Activated CD4-positive, CD25-positive, alpha-beta regulatory T cell treated with anti-CD3 and anti-CD28 coated beads, Interleukin-2, amount 50 U/mL, for 72 hours (primary cell): ENCODE measurements at places on chromosomes 13 and 19.

- DNase-seq, result no peak
Measured at GRCh38 chr13:53100394-53101063, 71.9 kb downstream of the OLFM4 start.

DNA sequence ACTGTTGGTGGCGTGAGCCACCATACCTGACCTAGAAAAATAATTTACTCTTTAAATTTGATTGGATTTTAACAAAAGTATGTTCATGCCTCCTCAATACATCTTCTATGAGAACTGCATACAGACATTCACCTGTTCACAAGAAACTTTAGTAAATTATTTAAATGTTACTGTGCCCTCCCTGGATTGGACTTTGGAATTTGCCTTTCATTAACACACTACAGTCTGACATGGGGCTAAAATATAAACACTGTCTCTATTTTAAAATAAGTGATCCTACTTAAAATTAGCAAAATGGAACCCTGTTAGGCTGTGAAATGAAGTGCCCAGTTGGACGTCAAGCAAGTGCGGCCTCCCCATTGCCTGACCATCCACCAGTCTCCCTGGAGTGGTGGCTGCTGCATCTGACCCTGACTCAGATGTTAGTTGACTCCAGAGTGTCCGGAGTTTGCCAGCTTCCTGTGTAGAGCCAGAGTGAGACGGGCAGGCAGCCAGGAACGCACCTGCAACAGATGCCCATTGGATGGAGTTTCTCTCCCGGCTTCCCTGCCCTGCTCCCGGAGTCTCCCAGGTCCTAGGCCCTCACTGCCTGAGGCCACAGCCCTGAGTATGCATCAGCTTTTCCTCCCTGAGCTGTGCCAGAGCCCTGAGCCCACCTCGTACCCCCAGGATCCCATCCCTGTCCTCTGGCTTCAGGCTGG is 45.9 kb upstream of the ATP11A start:
- DNase-seq, result no peak

DNA sequence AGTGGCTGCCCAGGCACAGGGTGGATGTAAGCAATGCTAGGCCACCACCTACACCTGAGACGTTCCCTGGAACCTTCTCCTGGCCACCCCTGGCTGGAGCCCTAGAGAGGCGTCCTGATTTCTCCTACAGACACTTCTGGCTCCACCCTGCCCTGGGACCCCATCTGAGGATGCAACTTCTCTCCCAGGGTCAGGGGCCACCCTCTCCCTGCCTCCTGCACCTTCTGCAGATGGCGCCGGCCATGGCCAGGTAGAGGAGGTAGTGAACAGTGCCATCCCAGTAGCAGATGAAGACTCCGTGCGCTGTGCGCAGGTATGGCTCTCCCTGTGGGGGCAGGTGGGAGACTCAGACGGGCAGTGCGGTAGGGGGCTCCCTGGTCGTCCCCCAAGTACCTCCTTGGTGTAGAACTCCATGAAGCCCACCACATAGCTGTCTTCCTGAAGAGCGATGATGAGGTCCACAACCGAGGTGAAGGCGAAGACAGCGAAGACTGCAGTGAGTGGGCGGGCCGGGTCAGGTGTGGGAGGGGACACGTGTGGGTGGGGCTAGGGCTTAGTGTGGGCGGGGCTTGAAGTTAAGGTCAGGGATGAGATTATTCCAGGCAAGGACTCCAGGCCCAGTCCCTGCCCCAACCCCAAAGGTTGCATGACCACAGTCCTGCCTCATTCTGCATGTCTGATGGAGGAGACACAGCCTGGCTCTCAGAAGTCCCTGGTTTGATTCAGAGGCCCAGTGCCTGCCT is 3.0 kb downstream of the TM6SF2 start:
- no peak for DNase-seq

GRCh38 chr19:10142701-10143375 is 23.1 kb upstream of the EIF3G start:
- no peak for DNase-seq

GRCh38 chr13:92640936-92641335 is 585.7 kb upstream of the GPC6 start:
- no peak for DNase-seq
